ENCODE measurements at places on chromosomes 11 and 22.

- no peak for DNase-seq
Measured at GRCh38 chr11:112972399-112973145, 11.4 kb downstream of the NCAM1 start.

DNA sequence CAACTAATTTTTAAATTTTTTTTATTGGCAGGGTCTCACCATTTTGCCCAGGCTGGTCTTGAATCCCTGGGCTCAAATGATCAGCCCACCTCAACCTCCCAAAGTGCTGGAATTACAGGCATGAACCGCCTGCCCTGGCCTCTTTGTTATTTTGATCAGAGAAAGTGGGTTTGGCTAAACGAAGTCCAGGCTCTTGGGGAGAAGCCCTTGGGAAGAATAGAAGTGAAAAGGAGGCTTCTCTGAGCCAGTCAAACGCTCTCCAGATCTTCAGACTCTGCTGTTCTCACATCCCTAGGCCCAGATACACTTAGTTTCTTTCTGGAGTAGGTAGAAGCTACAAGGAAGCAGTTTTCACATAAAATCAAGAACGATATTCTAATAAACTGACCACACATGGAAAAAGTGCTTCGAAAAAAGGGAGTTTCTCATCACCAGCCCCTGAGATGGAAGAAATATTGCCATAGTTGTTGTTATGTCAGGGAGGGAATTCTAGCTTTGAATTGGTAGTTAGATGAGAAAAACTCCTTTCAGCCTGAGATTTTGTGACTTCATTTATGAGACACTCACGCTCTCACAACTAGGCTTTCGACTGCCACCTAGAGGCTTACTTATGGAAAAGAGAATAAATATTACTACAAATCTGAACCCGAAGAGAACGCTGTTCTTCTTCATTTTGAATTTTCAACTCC lies 41.7 kb upstream of the AQP11 start:
- peak; percentile 55 for DNase-seq

GRCh38 chr22:49042877-49043859 lies 784.5 kb downstream of the BRD1 start:
- DNase-seq = no peak

DNA sequence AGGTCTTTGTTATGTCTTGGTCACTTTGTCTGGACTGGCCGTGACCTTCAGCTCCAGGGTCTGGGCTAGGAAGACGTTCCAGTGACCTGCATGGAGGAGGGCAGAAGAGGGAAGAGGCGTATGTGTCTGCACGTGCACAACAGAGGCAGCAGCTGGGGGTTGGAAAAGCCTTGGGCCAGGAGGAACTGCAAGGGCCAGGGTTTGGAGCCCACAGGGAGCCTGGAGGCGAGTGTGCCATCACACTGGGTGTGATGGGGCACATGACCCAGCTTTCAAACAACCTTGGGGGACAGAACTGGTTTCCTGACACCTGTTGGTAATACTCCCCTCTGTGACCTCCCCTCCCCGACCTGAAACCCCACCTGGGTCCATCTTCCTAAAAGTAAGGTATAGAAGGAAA lies 34.7 kb downstream of the CHRDL2 start:
- no peak for DNase-seq
